ENCODE measurements at places on chromosomes 1 and 21. TPM values are rescaled to one million over a fixed set of nuclear protein-coding genes. Genes with fewer than 3 reads are reported as not detected.
A peak's percentile ranks its signal among the peaks of the same experiment; 100 is the strongest.

DNA sequence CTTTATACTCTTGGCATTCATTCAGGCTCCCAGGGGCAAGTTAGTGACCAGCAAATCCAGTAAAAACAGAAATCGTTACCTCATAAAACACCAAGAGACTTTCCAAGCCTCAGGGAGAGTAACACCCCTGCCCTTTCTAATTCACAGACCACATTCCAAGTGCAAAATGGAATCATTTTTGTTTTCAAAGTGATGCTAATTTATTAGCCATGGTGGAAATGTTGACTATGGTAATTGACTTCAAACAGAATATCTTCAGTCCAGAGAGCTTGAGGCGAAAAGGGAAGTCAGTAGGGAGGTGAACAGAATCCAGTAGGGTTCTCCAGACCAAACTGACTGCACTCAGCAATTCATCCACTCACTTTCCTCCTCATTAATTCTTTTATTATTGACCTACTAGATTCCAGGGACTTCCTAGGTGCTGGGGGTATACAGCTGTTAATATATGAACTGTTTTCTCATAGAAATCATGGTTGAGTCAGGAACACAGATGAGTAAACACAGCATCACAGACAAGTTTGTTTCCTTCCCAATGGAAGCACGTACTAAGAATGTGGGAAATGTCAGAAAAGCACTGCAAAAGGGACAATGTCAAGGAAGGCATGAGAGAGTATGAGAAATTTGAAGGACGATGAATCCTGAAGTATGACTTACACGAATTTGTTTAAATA is 388.5 kb upstream of the C1orf87 start:
- no peak for DNase-seq

DNA sequence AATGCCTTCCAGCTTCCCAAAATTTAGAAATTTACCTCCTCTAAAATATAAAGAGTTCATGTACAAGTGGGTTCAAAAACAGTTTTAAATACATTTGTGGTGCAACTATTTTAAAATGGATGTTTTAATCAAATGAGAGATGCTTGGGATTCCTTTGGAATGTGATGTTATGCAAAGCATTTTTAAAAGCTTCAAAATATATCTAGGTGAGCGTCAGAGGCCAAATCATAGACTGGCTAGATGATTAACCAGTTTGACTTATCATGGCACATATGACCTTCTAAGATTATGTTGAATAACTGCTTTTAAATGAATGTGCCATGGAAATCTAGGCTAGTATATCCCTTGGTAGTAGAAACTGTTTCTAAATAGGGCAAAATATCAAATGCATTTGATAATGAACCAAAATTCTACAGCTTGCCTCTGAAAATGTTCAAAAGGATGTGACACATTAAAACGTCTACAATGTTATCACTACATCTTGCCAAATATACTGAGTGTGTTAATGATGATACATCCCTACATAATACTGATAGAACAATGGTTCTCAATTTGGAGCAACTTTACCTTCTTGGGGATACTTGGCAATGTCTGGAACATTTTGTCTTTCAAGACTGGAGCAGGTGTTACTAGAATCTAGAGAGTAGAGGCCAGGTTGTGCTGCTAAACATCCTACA is 650.9 kb upstream of the ADGRL2 start:
- no peak for DNase-seq

GRCh38 chr1:46798810-46799209 is at the start of gene CYP4B1:
Gene CYP4B1, plus strand, starts transcription at chr1:46799046. Its CDS starts 36 bp downstream, at chr1:46799082.
- DNase-seq = no peak

DNA sequence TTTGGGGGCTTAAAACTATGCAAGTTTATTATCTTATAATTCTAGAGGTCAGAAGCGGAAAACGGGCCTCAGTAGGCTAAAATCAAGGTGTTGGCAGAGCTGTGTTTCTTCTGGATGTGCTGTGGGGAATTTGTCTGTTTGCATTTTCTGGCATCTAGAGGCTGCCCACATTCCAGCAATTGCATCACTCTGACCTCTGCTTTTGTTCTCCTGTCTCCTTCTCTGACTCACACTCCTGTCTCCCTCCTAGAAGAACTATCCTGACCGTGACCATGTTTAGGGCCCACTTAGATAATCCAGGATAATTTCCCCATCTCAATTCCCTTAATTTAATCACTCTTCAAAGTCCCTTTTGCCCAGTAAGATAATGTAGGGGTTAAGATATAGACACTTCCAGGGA is 127.4 kb upstream of the DEPDC1 start:
- no peak for DNase-seq

PTPN7 gene
- polyA plus RNA-seq = 1.9 TPM

GRCh38 chr1:14039582-14040430 is 339.8 kb downstream of the PRDM2 start:
- no peak for DNase-seq

DNA sequence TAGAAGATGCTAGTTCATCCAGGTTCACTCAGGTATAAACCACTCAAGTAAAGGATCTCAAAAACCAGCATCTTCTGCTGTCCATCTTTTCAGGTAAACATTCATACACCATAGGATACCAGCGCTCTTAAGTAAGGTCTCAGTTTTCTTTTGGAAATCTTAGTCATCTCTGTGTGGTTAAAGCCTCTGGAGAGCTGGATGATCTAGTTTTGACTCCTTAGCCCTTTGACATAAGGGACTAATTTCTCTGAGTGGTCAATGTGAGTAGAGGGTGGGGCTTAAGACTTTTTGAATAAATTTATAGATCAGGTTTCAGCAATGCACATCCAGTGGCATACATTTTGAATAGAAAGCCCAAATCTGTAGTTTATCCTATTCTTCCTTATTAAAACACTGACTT is 92.3 kb downstream of the CTH start:
- DNase-seq = no peak

DNA sequence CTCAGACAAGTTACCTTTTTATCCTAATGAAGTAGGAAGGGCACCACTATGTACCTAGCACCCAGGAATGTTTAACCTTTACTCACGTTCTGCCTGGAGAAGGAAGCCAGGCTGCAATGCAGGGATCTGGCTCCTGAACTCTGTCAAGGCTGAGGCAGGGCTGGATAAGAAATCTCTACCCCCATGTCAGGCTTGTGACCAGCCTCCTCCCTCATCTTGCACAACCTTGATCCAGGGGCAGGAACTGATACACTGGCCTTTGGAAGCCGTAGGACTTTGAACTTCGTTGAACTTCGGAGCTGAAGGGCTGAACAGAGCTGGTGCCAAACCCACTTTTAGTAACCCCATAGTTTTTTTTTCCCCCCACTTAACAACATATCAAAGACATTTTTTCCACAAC is 8.0 kb upstream of the AKR1A1 start:
- peak; percentile 98 for DNase-seq

DNA sequence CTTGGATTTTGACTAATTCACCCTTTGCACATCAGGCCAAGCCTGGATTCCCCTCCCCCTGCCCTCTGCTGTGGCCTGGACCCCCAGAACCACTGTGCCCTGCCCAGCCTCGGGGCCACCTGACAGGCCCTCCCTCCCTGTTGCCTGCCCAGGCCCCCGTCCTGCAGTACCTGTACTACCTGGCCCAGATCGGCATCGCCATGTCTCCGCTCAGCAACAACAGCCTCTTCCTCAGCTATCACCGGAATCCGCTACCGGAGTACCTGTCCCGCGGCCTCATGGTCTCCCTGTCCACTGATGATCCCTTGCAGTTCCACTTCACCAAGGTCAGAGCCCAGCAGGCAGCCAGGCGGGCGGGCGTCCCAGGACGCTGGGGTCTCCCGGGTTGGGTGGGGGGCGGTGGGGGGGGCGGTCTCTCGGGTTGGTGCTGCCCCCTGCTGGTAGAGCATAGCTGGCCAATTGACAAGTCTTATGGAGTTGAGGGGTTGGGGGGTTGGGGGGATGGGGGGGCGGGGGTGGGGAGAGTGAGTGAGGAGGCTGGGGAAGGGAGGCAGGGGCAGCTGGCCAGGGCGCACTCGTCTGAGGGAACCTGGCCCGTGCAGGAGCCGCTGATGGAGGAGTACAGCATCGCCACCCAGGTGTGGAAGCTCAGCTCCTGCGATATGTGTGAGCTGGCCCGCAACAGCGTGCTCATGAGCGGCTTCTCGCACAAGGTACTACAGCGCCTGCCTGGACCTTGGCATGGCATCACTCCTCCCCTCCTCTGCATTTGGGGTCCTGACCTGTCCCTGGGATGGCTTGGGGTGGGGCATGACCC is 10.7 kb downstream of the AMPD2 start:
- DNase-seq = no peak

DNA sequence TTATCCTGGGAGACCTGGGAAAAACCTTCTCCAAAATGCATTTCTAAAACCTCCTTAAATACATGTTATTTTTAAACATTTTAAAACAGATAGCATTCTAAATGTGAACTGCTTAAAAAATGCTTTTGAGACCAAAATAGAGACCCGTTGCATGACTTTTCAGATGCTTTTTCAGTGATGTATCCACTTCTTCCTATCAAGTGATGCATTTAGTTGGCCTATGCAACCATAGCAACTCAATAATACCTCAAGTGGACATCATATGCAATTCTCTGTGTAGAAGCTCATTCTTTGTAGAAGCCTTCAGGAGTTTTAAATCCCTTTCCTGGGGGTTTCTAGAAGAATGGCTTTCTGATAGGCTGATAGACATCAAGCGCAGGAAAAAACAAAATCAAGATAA is 94.5 kb upstream of the RAVER2 start:
- no peak for DNase-seq

AIM2 gene
- 0.49 TPM for polyA plus RNA-seq

GRCh38 chr1:12016182-12016581 is 3.1 kb upstream of the MIIP start:
- peak; percentile 24 for DNase-seq

GRCh38 chr1:19423130-19423529 is 62.2 kb downstream of the CAPZB start:
- DNase-seq = no peak

FYB2 gene
- 1.2 TPM for polyA plus RNA-seq

SH2D1B gene
- polyA plus RNA-seq = 2.0 TPM

DNA sequence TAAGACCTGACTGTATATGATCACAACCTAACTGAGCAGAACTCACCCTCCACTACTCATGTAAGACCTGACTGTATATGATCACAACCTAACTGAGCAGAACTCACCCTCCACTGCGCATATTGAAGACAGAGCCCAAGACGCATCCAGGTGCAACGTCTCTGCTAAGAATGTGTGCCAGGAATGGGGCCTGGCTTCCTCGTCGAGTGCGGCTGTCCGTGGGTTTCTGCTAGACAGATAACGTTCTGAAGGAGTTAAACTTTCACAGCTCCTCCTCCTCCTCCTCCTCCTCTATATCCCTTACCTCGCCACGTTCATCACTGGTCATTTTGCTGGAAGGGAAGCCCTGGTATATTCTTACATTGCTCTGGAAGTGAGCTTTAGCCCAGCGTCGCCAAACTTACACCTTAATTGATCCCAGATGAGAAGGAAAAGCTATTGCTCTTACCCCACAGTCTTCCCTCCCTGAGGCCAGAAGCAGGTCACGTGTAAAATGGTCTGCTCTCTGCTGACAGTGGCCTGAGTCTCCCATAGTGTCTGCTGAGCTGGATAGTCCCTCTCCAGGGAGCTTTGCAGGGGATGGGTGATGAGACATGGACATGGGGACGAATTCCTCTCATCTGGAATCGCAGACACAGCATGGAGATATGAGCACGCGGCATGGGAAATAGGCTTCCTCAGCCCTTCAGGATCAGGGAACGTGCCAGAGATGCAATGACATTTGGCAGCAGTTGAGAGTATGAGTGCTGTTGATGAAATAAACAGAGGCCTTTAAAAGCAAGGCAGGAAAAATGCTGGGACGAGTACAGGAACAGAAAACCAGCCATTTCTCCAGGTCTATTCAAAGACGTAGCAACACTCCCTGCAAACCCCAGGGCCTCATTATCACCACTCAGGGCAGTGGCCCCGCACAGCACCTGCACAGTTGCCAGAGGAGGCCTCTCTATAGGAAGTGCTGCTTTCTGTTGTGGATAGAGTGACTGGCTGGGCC is 528.1 kb downstream of the KIF26B start:
- DNase-seq = peak; percentile 30

GRCh38 chr1:151998611-151999362 is 5.1 kb upstream of the S100A10 start:
- peak; percentile 31 for DNase-seq

ADAM15 gene
- 143 TPM for polyA plus RNA-seq

GALE gene
- 276 TPM for polyA plus RNA-seq

OR2L2 gene
- not detected for polyA plus RNA-seq

PTGFR gene
- 0.90 TPM for polyA plus RNA-seq

TRIM45 gene
- polyA plus RNA-seq = 3.2 TPM

DNA sequence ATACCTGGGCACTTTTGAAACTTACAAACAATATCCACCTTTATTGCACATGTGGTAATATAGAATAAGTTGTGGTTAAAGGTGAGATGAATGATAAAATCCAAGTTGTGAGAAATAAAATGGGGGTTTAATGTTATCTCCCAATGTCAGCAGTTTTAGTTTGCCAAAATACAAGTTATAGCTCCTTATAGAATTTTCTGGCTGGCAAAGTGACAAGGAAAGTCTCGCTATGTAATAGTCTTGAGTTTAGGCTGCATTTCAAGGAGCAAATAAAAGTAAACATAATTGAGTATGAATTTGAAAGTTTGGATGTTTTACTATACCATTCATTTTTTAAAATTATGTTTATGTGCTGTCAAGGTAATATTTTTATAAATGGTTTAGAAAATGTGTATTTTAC is 15.0 kb upstream of the NEXN start:
- no peak for DNase-seq

TTC22 gene
- 20.0 TPM for polyA plus RNA-seq

DNA sequence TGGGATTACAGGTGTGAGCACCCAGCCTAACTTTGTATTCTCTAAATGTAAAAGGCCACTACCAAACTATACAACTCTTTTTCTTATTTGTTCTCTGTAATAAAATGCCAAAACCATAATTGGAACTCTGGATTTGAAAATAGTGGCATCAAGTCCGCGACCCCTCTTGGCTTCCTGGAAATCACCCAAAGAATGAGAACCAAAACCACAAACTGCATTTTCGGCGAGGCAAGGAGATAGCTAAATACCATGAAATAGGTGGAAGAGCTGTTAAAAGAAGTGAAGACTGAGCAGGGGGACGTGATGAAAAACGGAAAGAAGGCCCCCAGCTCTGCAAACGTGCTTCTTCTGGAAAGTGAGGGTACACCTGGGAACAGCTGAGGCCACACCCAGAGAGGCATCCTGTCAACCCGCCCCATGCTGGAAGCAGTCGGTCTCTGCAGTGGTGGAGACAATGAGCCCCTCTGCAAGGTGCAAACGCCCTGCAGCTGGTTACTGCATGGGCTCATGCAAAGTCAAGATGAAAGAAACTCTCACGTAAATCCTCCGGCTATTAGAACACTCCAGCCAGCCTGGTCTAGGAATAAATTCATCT is 22.5 kb downstream of the VPS26C start:
- no peak for DNase-seq

GRCh38 chr1:206882555-206882954 is 14.7 kb upstream of the IL24 start:
- no peak for DNase-seq

LGR6 gene
- 0.28 TPM for polyA plus RNA-seq

- peak; percentile 48 for DNase-seq
Measured at GRCh38 chr1:206590025-206590758, 22.1 kb downstream of the EIF2D start.

AGRN gene
- 20.9 TPM for polyA plus RNA-seq

GRCh38 chr1:14869187-14869586 is 270.7 kb downstream of the KAZN start:
- no peak for DNase-seq

NCAM2 gene
- 1.7 TPM for polyA plus RNA-seq

- DNase-seq = no peak
Measured at GRCh38 chr1:28756846-28757245, 20.1 kb downstream of the YTHDF2 start.

Measured in small intestine (tissue), 16 donors.